NCI-H1930 (cell line): ENCODE measurements at places on chromosomes 13 and 19.

DNA sequence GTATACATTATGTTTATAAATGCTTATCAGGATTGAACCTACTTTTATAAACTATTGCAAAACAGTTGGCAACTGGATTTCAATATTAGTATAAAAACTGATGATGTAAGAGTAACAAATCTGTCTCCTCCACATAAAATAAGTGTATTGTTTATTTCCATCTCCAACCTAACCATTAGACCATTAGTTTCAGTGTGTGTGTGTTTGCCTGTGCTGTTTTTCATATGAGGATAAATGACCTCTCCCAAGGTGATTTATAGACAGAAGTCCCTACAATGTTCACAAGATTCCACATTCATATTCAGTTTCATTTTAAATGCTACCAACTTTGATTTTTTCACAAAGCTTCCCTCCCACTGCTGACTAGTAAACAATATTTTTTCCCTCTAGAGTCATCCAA, 871.6 kb downstream of the PCDH9 start:
- DNase-seq, result no peak

- DNase-seq, result no peak
These were observed 266.2 kb upstream of the SOX21 start for GRCh38 chr13:94978516-94978915.

GRCh38 chr13:29771247-29771646, 79.2 kb downstream of the UBL3 start:
- DNase-seq, result no peak

DNA sequence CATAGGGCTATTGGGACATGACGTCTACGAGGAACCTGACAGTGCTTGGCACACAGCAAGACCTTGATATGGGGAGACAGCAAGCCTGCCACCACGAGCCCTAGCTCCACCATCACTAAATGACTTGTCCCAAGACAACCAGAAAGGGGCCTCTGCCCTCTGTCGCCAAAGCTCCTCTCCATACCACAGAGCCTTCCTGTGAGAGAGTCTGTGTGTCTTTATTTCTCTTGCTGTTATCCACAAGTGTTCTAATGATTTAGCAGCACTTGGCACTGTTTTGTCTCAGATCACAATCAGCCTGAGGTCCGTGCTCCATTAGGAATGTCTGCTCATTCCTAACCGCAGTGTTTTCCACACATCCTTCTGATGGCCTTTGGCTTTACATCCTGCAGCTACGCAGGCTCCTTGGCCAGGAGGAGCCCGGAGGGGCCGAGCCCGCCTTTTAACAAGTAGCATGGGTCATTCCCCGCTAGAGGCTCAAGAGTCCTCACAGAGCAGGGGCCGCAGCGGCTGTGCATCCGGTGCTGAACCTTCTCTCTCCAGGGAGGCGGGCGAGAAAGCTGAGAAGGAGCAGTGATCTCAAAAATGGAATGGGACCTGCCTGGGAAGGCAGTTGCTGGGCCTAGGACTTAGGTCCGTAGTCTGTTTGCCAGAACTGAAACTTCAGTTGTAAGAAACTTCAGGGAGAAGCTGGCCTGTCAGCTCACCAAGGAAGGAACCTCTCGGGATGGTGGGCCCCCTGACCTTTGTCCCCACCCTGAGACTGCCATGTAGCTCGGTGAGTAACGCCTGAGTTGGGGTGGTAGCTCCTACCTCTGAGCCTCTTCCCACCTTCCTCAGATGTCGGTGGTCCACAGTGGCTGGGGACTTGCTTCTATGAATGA, 61.1 kb upstream of the HMGB1 start:
- no peak for DNase-seq

GRCh38 chr13:22220151-22221135, 549.6 kb downstream of the FGF9 start:
- peak; percentile 82 for DNase-seq

- no peak for DNase-seq
These were observed 90.9 kb downstream of the SIPA1L3 start for GRCh38 chr19:37997911-37998344.

GRCh38 chr13:79548902-79549301, 67.9 kb downstream of the NDFIP2 start:
- DNase-seq, result no peak

- no peak for DNase-seq
These were observed 589 bp downstream of the RBM26 start for GRCh38 chr13:79405501-79405830.

GRCh38 chr13:29888306-29888705, 37.9 kb upstream of the UBL3 start:
- DNase-seq, result no peak

GRCh38 chr19:45848922-45849321, 14.0 kb downstream of the SYMPK start:
- no peak for DNase-seq

GRCh38 chr19:49347835-49348234, 12.6 kb downstream of the CD37 start:
- peak; percentile 41 for DNase-seq

DNA sequence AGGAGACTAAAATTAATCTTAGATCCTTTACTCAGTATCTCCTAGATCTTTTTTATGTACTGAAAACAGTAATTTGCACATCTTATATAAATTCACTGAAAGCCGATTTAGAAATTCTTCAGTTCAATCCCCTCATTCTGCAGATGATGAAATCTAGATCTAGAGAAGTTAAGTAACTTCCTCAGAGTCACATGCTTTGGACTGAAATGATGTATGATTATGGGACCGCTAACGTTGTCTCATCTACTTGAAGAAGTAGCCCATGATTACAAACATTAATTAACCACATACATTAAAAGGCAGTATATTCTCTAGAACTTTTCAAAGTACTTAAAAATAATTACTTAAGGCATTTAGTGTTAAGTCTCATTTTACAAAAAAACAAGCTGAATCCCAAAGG, 37.8 kb downstream of the ELF1 start:
- no peak for DNase-seq

DNA sequence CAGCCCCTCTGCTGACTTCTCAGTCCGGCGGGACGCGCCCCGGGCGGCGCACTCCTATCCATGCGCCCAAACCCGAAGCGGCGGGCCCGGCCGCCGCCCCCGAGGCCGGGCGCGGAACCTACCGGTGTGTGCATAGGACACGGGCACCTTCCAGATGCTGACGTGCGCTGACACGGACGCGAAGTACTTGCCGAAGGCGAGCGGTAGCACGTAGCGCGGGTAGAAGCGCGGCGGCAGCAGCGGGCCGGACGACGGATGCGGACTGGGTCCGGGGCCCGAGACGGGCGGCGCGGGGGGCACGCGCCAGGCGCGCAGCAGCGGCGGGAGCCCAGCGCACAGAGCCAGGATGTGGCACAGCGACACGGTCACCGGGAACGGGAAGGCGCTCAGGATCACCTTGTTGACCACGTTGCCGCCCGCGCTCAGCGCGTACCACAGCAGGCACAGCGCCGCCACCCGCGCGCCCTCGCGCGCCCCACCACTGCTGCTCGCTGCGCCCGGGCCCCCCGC, 338 bp downstream of the SLC35E1 start:
- DNase-seq, result no peak

DNA sequence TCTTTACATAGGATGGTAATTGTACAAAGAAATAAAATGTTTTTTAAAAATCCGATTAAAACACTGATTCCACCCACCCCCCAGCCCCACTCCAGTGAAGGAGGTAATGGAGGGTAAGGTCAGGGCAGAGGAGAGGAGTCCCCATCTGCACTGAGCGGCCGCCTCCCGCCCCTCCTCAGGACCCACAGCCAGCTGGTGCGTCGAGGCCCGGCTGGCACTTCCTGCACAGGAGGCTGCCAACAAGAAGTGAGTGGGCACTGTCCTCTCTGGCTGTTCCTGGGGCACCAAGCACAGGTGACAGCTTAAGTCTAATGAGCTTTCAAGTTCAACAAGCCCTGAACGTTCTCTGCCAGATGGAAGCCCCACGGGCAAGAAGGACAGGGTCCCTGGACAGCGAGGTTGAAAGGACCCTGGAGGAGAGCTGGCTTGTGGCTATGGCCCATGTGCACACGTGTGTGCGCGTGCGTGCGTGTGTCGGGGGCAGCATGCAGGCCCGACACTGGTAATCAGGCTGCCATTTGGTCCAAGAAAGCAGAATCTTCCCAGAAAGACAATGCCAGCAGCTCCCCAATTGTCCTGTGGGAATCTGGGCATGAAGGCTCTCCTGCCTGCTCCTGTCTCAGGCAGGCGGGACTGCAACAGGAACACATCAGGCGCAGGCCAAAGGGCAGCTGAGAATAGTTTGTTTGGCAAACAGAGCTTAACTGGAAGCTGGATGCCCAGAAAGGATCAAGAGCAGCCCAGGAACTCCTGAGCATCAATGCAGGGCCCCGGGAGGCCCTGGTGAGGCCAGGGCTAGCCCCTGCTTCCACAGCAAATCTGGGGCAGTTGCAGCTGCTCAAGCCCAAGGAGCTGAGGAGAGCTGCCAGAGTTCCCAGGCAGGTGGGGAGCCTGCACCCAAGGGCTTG, 15.1 kb upstream of the EPHX3 start:
- no peak for DNase-seq

- DNase-seq, result no peak
These were observed 687 bp downstream of the PLEKHA4 start for GRCh38 chr19:48867746-48868113.

- DNase-seq, result peak; percentile 79
These were observed 72.3 kb upstream of the C1QTNF9B start for GRCh38 chr13:23969647-23970046.

DNA sequence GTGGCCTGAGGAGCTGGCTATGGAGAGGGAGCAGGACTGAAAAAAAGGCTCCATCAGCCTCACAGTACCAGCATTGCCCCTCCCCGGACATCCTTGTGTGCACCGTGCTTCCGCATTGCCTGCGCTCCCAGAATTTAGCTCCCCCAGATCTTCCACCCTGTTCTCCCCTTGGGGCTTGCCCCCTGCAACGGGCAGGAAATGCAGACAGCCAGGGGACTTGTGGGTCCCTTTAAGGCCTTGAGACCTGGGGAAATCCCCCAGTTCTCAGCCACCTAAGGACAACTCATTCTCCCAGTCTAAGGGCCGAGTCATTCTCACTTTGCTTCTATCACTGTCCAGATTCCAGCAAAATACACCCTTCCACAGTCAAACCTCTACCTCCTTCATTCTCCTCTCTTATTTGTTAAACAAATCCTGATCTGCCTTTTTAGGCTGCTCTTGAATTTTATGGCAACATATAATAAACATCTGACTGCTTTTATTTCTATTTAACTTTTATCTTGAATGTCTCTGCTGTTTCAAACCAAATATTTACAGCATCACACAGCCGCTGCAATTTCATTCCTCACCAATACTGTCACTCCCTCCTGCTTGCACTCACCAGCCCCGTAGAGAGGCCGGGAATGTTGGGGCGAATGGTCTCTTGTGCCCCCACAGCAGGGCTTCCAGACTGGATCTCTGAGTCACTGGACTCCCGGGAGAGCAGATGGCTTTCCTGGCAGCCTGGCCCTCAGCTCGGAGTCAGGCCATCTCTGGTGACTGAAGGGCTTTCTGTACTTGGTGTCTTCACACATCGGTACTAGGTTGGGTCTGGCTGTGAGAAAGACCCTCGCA, 221.9 kb downstream of the TSHZ3 start:
- no peak for DNase-seq

GRCh38 chr19:4909897-4910593, 744 bp downstream of the UHRF1 start:
- peak; percentile 85 for DNase-seq

- no peak for DNase-seq
These were observed 372.9 kb downstream of the MTUS2 start for GRCh38 chr13:29193083-29193482.

- DNase-seq, result no peak
These were observed 3.7 kb upstream of the CNN1 start for GRCh38 chr19:11534948-11535347.

- DNase-seq, result no peak
These were observed 310.8 kb downstream of the GPC5 start for GRCh38 chr13:91709180-91709579.

GRCh38 chr13:27605099-27605498, 15.2 kb downstream of the LNX2 start:
- DNase-seq, result no peak

- no peak for DNase-seq
These were observed 2012.6 kb downstream of the PCDH9 start for GRCh38 chr13:65217471-65217995.

GRCh38 chr13:99376132-99376531, 68.9 kb upstream of the GPR183 start:
- no peak for DNase-seq

DNA sequence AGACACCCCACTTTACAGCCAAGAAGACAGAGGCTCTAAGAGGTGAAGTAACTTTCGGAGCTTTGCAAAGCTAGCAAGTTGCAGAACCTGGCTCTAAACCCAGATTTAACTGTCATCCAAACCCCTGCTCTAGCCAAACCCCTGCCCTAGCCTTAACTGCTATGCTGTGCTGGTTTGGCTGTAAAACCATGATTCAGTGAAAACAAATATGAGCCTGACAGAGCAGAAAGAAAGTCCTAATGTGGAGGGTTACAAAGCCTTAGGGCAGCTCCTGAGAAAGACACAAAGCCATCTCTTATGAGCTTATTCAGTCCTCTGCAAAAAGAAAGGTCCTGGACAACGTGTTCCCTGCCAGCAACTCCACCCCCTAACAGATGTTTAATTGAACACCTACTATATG, 172.8 kb downstream of the KATNAL1 start:
- no peak for DNase-seq

DNA sequence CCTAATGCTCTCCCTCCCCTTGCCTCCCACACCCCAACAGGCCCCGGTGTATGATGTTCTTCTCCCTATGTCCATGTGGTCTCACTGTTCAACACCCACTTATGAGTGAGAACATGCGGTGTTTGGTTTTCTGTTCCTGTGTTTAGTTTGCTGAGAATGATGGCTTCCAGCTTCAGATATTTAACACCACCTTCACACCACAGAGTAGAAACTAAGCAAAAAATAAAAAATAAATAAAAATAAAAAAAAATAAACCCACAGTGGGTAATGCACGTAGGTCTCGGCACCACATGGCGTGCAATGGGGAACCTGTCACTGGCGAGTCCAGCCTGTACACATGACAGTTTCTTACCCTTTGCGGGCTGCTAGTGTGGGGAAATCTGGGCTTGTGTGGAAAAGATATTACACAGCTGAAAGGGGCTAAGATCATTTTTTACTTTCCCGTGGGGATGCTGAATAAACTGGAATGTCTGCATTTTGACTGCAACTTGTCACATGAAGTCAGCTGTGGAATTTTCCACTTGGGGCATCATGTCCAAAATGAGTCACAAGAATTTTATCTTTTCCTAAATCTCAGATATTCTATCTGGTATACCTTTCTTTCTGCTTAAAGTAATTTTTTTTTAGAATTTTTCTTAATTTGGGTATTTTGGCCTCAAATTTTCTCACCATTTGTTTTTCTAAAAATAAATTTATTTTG, 170.5 kb downstream of the IRS2 start:
- no peak for DNase-seq

- no peak for DNase-seq
These were observed 707 bp upstream of the MAMSTR start for GRCh38 chr19:48720251-48720612.
